Stimulated activated CD8-positive, alpha-beta memory T cell treated with anti-CD3 and anti-CD28 coated beads, Interleukin-15, amount 100 ng/mL, for 48 hours (primary cell): ENCODE measurements at places on chromosomes 12 and 14.

- DNase-seq: no peak
Measured at GRCh38 chr14:50471838-50472465, 60.4 kb downstream of the MAP4K5 start.

DNA sequence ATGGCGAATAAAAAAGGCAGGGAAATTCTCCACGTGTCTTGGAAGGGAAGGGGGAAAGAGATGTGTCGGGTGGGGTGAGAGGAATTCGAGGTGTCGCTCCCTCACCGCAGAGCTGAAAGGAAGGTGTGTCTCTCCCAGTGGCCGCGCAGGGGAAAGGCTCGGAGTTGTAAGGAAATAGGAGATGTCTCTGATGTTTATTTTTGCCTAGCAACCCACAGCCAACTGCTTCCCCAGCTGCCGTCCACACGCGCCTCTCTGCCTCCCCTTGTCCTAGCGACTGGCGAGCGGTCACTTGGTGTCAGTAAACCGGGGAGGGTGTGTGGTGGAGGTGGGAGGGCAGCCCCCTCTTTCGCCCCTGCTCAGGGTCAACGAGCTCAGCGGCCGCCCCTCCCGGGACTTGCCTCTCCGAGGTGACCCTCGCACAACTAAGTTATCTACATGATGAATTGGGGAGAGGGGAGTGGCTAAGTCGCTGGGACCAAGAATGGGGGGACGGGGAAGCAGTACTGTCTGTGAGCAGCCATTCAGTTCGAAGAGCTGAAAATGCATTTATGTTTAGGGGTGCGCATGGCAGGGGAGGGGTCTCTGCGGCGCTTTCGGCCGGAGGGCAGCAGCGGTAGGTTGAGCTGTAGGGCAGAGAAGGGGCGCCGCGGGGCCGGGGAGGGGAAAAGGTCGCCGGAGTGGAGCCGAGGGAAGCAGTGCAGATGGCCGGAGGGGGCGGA lies 585 bp upstream of the DYRK2 start:
- no peak for DNase-seq

GRCh38 chr12:120159509-120160237 lies 34.8 kb downstream of the GCN1 start:
- no peak for DNase-seq

GRCh38 chr14:32224737-32225377 lies 21.8 kb upstream of the RNU6-8 start:
- no peak for DNase-seq

GRCh38 chr12:49798248-49798647 lies 30.0 kb downstream of the NCKAP5L start:
- DNase-seq: no peak

DNA sequence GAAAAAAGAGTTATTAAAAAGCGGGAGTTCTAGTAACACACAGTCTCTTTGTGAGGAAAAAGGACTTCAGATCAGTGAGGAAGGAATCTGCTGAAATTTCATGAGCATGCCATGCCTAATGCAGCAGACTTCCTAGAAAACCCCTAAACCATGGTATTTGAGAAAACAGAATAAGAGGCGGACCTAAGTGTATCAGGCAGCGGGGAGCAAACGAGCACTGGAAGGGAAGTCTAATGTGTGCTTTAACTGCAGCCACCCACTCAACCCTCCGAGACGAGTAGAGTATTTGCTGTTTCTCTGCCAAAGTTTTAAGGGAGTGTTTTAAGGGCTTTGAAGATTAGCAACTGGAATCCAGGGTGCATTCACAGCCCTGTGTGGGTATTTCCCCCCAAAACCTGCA lies 36.5 kb downstream of the ACADS start:
- DNase-seq: no peak

DNA sequence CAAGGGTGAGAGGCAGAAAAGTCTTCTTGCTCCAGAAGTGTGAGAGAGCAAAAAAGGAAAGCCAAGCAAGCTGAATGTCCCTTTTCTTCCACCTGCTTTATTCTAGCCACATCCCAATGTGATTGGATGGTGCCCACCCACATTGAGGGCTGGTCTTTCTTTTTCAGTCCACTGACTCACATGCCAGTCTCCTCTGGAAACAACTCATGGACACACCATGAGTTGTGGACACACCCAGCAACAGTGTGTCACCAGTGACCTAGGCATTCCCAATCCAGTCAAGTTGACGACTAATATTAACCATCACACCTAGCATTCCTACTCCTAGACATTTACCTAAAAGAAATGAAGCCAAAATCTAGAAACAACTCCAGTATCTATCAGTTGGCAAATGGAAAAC lies 7.2 kb upstream of the DICER1 start:
- no peak for DNase-seq

DNA sequence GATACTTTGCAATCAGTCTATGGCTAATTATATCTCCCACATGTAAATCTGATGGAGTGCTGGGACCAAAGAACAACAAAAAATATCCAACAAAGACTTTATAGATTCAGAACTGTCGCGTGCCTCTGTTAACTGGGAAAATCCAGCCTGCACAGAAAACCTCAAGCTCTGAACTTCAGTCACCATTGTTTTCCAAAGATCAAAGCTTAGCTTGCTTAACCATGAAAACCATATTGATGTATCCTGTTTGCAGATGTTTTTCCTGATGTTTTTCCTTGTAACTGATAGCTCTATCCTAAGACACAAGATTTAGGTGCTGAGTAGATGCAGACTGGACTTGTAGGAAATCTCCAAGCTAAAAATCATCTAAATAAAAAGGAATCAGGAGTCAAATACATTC lies 163.7 kb downstream of the GXYLT1 start:
- no peak for DNase-seq

GRCh38 chr12:53062011-53062961 lies 12.4 kb downstream of the TNS2 start:
- DNase-seq: no peak

- DNase-seq: no peak
Measured at GRCh38 chr12:69042970-69043369, 110.0 kb upstream of the CPM start.

GRCh38 chr12:131380220-131380964 lies 330.5 kb upstream of the SFSWAP start:
- no peak for DNase-seq

DNA sequence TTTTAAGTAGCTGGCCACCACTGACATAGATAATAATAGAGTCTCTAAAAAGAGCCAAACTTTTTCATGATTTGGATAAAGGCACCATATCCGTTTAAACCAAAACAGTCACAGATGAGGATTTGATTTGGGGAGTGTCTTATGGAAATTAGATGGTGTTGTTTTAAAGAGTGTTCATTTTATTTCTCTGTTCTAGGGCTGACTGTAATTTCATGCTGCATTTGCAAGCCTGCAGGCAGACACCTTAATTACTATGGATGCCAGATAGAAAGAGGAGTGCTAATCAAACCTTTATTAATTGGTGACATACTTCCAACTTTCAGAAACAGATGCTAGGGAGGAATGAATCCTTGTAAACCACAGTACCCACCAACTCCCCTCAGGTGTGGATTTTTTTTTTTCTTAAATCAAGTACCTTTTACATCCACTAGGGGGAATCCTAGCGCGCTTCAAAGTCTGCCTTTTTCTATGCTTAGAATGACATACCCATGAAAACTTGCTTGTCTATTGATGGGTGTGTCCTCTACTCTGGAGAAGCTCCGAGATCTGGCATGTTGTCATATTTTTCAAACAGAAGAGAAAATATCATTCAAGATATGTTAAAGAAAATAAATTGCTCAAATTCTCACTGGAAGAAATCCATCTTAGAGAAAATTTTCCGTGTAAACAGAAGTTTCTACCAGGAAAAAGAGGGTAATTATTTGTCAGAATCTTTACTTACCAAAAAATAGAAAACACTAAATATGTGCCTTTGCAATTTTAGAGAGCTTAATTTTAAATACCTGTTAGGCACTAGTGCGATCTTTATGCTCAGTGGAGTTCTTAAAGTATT lies 14.2 kb upstream of the PLXNC1 start:
- no peak for DNase-seq

DNA sequence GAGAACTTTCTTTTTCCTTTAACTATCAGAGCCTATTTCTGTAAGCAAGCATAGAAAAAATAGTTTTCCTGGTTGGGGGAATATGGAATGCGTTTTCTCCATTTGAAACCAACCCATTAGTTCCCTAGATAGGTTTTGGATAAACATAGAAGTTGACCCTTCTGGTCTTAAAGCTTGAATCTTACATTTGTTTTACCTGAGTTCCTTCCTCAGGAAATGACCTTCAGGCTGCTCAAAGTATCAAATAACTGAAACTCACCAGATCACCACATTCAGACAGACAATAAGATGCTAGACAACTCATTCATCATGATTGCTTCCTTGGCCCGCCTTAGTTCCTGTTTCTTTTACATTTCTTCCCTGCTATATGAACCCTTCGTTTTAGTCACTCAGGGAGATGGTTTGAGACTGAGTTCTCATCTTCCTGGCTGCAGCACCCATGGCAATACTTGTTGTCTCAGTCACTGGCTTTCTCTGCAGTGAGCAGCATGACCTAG lies 52.2 kb downstream of the LRP6 start:
- no peak for DNase-seq

- DNase-seq: no peak
Measured at GRCh38 chr14:50475460-50475859, 56.9 kb downstream of the MAP4K5 start.

DNA sequence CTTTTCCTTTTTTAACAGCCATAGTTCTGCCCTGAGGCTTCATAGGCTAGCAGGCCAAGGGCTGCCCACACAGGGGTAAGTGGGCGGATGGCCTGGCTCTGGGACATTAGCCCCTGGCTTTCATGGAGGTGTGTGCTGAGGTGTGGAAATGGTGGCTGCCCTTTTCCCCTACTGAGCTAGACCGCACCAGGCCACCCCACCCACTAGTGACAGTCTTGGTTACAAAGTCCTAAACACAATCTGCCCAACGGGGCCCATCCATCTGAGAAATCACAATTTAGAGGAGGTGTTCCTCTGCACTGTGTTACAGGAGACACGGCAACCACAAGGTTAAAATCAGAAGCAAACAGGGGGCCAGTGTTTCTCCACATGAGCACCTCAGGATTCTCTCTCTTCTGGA lies 35.6 kb downstream of the APPL2 start:
- DNase-seq: no peak

GRCh38 chr14:100857233-100857922 lies 31.5 kb downstream of the MEG3 start:
- no peak for DNase-seq

GRCh38 chr14:99603471-99604277 lies at the start of gene CCDC85C:
Gene CCDC85C, minus strand, starts transcription at chr14:99604207. Its CDS starts 248 bp downstream, at chr14:99603959.
- DNase-seq: no peak

GRCh38 chr14:81418057-81418790 lies 18.1 kb upstream of the STON2 start:
- DNase-seq: no peak

GRCh38 chr12:48069241-48069640 lies 36.6 kb downstream of the SENP1 start:
- no peak for DNase-seq

DNA sequence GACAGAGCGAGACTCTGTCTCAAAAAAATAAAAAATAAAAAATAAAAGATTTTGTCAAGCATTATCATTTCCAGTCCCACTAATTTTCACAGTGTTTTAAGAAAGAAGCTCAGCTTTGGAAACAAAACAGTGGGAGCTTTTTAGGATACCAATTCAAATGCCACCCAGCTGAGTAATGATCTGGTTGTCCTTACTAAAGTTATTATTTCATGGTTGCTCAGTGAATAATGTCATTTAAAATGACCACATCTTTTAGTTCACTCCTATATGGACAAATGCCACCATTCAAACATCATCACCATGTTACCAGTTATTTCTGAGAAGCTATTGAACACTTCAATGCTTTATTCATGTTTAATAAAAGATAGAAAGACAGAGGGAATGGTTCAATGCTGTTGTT lies 365.0 kb downstream of the CCER1 start:
- no peak for DNase-seq

DNA sequence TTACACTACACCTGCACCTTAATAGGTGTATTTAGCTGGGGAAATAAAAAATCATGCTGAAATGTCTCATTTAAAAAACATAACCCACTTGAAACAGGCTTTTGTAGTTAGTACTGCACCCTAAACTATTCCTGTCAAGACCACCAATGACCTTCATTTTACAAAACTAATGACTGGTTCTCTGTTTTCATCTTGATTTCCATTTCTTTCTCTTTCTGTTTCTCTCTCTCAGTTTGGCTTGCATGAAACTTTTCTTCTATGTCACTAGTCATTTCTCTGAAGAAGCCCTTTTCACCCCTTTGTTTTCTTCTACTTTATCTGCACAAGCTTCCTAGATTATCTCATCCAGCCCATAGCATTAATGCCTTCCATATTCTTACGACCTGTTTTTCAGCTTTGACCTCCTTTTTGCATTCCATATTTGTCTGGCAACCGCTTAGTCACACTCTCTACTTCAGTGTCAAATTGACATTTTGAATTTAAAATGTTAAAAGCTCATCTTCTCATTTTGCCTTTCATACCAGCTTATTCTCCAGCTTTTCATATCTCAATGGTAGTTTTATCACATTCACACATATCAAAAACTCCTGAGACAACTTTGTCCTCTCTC lies 32.7 kb upstream of the KLRF1 start:
- no peak for DNase-seq

GRCh38 chr14:98173305-98173704 lies 1098.7 kb downstream of the BCL11B start:
- DNase-seq: no peak

DNA sequence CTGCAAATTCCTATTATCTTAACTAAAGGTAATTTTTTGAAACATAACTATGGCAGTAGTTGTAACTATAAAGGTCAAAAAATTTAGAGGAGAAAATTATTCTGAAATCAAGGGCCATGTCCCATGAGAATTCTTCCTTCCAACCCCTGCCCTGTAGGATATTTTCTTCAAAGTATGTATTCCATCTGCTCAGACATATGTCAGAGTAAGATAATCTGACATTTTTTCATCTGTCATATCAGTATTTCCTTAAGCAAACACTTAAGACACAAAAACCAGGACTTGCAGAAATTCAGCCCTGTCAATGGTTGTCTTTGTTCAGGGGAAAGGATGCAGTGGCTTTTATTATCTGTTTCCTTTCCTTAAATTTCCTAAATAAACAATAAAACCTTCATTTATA lies 36.3 kb downstream of the ACSS3 start:
- DNase-seq: no peak

GRCh38 chr12:79424109-79424721 lies 266.5 kb downstream of the PAWR start:
- no peak for DNase-seq

DNA sequence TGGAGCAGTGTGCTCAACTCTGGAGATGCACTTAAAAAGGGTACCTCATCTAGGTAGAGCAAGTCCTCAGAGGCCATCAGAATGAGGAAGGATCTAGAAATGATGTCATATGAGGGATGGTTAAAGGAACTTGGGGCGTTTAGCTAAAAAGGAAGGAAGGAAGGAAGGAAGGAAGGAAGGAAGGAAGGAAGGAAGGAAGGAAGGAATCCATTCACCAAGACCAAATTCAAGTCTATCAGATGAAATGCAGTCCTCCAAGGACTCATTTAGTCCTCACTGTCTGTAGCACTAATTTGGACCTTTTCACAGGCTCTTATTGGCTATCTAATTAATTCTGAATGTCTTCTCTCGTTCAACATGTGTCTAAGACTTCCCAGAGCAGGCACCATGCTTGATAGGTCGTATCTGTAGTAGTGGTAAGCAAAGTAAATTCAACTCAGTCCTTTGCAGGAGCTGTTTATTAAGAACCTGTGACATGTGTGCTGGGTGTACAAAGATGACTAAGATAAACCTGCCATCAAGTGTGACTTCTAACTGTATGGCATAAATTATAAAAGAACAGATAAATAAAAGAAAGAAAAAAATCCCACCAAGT lies 63.5 kb downstream of the LLPH start:
- no peak for DNase-seq
